T-cell (primary cell): ENCODE measurements at places on chromosomes 4 and X.
A peak's percentile ranks its signal among the peaks of the same experiment; 100 is the strongest.

- no peaks in the 10 kb centered on the region for H3K27me3 ChIP-seq
- H3K4me1 ChIP-seq = no peaks in the 10 kb centered on the region
- no peak for DNase-seq
These were observed 182.2 kb downstream of the PACRGL start for GRCh38 chr4:20882500-20882899.

- H3K27ac ChIP-seq = no peak overlapping the region
- H3K4me1 ChIP-seq = no peaks in the 10 kb centered on the region
- H3K27me3 ChIP-seq = no peaks in the 10 kb centered on the region
- no peaks in the 10 kb centered on the region for H3K36me3 ChIP-seq
- no peak overlapping the region for H3K4me3 ChIP-seq
- DNase-seq = no peak
These were observed 192.5 kb upstream of the TTC29 start for GRCh38 chr4:147138171-147138570.

DNA sequence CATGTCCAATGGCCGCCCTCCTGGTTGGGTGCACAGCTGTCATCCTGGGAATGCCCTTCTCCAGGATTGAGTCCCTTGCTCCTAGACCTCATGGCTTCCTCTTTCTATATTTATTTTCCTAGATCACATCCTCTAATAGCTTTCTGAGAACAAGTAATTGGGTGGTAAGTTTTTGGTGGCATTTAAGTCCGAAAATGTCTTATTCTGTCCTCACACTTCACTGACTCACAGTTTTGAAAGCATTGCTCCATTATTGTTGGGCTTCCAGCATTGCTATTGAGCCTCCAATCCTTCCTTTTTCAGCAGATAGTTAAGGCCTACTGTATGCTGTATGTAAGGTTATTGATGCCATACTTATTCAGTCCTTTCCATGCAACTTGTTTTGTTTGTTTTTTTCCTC lies 25.9 kb downstream of the PGM2 start:
- H3K4me3 ChIP-seq = no peak overlapping the region
- no peaks in the 10 kb centered on the region for H3K4me1 ChIP-seq
- H3K27ac ChIP-seq = no peak overlapping the region
- H3K27me3 ChIP-seq = no peaks in the 10 kb centered on the region
- H3K36me3 ChIP-seq = peaks cover 53% of the 10 kb centered on the region

DNA sequence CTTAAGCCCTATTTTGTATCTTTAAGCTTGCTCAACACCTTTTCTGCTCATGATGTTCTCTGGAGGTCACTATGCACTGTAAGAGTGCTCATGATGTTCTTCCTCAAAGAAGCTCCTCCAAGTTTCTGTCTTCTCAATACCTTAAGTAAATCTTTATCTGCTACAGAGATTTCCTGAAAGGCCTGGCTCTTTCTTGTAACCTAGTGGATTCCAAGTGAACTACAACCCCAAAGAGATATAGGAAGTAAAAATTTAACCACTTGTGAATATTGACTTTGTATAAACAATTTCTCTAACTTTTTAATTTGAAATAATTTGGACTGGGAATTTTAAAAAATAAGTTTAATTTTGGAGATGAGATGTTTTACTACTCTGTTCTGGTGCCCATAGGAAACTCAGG lies 39.3 kb upstream of the XK start:
- no peak overlapping the region for H3K27ac ChIP-seq
- no peaks in the 10 kb centered on the region for H3K36me3 ChIP-seq
- no peak overlapping the region for H3K4me3 ChIP-seq
- H3K27me3 ChIP-seq = no peaks in the 10 kb centered on the region
- H3K4me1 ChIP-seq = no peaks in the 10 kb centered on the region
- no peak for DNase-seq

GRCh38 chr4:75916091-75916661 lies 13.9 kb upstream of the PPEF2 start:
- no peak overlapping the region for H3K27ac ChIP-seq
- DNase-seq = peak; percentile 5
- H3K36me3 ChIP-seq = peaks cover 57% of the 10 kb centered on the region

DNA sequence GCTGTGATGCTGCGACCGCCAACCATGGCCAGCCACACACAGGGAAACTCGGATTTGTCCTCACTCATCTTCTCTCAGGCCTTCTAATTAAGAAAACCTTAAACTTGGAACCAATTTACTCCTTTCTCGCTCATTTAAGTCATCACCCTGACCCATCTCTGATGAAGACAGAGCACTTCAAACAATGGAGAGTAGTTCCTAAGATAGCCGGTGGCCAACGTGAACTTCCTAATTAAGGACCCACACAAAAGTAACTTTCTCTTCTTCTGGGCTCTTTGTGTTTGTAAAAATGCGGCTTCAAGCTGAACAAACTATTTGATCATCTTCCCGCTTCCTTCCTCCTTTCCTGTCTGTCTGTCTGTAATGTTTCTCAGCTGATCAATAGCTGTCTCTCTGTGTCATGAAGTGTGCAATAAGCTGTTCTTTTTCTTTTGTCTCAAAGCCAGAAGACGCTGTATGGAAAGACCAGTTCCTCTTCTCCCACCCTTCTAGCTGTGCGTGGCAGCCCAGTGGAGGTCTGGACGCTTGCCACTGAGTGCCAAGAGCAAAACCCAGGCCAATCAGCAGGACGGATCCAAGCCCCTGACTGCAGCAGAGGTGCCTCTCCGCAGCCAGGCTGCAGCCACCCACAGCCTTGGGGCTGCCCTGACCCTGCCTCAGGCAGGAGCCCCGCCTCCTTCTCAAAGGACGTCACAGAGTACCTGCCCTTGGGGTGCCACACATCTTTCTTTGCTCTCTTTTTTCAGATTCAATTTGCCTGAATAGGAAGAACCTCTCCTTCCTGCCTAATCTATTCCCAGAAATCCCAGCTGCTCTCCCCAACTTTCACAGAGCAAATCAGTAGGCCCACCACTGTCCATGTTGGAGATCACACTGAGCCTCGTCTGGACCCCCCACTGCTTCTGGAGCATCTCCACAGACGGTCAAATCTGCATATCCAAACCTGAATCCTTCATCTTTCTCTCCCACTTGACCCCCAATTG lies 59.3 kb downstream of the MAML3 start:
- no peaks in the 10 kb centered on the region for H3K36me3 ChIP-seq
- H3K27me3 ChIP-seq = no peaks in the 10 kb centered on the region
- DNase-seq = peak; percentile 55
- peak overlapping the region; percentile 26 for H3K4me3 ChIP-seq
- H3K27ac ChIP-seq = peak overlapping the region; percentile 53

GRCh38 chr4:152099061-152099425 lies 338.2 kb upstream of the GATB start:
- H3K27ac ChIP-seq = peak overlapping the region; percentile 96
- no peak overlapping the region for H3K4me3 ChIP-seq

DNA sequence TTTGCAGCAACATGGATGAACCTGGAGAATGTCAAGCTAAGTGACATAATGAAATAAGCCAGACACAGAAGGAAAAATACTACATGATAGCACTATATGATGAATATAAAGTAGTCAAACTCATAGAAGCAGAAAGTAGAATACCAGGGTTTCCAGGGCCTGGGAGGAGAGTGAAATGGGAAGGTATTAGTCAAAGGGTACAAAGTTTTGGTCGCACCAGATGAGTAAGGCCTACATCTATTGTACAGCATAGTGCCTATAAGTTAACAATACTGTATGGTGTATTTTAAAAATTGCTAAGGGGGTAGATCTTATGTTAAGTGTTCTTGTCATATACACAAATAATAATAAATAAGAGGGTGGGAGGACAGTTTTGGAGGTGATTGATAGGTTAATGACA lies 41.5 kb downstream of the ENOX2 start:
- no peaks in the 10 kb centered on the region for H3K36me3 ChIP-seq
- DNase-seq = no peak
- H3K4me3 ChIP-seq = no peak overlapping the region
- H3K27me3 ChIP-seq = no peaks in the 10 kb centered on the region
- no peaks in the 10 kb centered on the region for H3K4me1 ChIP-seq

GRCh38 chr4:5979981-5980380 lies 38.2 kb downstream of the C4orf50 start:
- no peak for DNase-seq
- H3K36me3 ChIP-seq = no peaks in the 10 kb centered on the region
- no peaks in the 10 kb centered on the region for H3K4me1 ChIP-seq
- no peak overlapping the region for H3K27ac ChIP-seq

GRCh38 chrX:122787231-122787630 lies 396.8 kb upstream of the GRIA3 start:
- no peaks in the 10 kb centered on the region for H3K36me3 ChIP-seq
- no peaks in the 10 kb centered on the region for H3K27me3 ChIP-seq
- no peak overlapping the region for H3K4me3 ChIP-seq

GRCh38 chrX:67543818-67544217 lies at the start of gene AR:
Gene AR (plus strand): TSS chrX:67544021. CDS start chrX:67545147, 1,126 bp downstream.
- no peak within 1 kb of the TSS for H3K4me3 ChIP-seq
- H3K27me3 ChIP-seq = peaks cover 32% of the 10 kb centered on the region
- H3K36me3 ChIP-seq = no peaks in the 10 kb centered on the region
- DNase-seq = no peak

DNA sequence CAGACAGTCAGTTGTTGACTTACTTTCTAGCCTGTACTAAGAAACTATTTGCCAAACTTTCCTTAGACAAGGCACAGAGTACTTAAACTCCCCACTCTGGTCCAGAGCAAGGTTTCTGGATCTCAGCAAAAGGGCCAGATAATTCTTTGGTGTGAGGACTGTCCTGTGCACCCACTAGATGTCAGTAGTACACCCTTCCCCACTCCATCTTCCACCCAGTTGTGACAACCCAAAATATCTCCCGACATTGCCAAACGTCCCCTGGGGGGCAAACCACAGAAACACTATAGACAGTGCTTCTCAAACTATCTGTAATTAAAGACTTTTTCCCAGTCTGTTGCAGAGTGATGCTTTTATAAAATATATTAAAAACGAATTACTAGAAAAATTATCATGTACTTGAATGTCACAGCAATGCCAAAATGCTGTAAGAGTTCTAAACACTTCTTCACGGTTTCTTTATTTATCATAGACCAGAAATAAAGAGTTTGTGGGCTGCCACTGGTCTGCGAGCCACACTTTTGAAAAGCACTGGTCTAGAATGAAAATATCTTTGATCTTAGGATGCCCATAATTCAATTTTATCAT lies 203.5 kb downstream of the PRDM5 start:
- no peaks in the 10 kb centered on the region for H3K4me1 ChIP-seq
- H3K27ac ChIP-seq = no peak overlapping the region
- H3K36me3 ChIP-seq = no peaks in the 10 kb centered on the region
- DNase-seq = no peak

GRCh38 chr4:167282171-167282864 lies 48.0 kb upstream of the SPOCK3 start:
- no peak for DNase-seq
- no peaks in the 10 kb centered on the region for H3K36me3 ChIP-seq
- no peak overlapping the region for H3K4me3 ChIP-seq

- H3K27ac ChIP-seq = no peak overlapping the region
- H3K4me3 ChIP-seq = no peak overlapping the region
These were observed 70.4 kb downstream of the DHRSX start for GRCh38 chrX:2430265-2430825.

GRCh38 chr4:121562811-121563210 lies 134.0 kb downstream of the ANXA5 start:
- no peaks in the 10 kb centered on the region for H3K36me3 ChIP-seq
- H3K4me3 ChIP-seq = no peak overlapping the region
- peaks cover 11% of the 10 kb centered on the region for H3K27me3 ChIP-seq
- DNase-seq = no peak

DNA sequence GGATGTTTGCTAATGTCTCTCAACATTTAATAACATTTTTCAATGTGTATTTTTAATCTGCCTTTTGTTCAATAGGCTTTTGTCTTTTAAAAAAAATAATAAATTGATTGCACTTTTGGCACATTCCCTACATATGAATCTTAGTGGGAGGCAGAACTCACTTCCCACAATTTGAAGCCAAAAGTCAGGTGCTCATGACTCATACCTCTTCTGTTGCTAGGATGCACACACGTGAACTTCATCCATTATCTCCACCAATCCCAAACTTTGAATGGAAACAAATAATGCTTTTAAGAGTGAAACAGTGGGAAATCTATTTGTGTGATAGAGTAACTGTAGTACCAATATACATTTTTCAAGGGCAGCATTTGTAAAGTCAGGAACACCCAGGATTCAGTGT lies 260.5 kb downstream of the IQCM start:
- no peak for DNase-seq
- no peak overlapping the region for H3K27ac ChIP-seq
- H3K4me1 ChIP-seq = no peaks in the 10 kb centered on the region
- no peak overlapping the region for H3K4me3 ChIP-seq

- no peak overlapping the region for H3K4me3 ChIP-seq
- no peak overlapping the region for H3K27ac ChIP-seq
- no peaks in the 10 kb centered on the region for H3K4me1 ChIP-seq
- no peaks in the 10 kb centered on the region for H3K36me3 ChIP-seq
- no peak for DNase-seq
These were observed 15.0 kb downstream of the C4orf51 start for GRCh38 chr4:145694929-145695328.

- H3K36me3 ChIP-seq = no peaks in the 10 kb centered on the region
- H3K4me1 ChIP-seq = no peaks in the 10 kb centered on the region
- no peak for DNase-seq
- no peak overlapping the region for H3K4me3 ChIP-seq
- no peak overlapping the region for H3K27ac ChIP-seq
- no peaks in the 10 kb centered on the region for H3K27me3 ChIP-seq
These were observed 4.0 kb downstream of the SLC2A9 start for GRCh38 chr4:10017037-10017893.

DNA sequence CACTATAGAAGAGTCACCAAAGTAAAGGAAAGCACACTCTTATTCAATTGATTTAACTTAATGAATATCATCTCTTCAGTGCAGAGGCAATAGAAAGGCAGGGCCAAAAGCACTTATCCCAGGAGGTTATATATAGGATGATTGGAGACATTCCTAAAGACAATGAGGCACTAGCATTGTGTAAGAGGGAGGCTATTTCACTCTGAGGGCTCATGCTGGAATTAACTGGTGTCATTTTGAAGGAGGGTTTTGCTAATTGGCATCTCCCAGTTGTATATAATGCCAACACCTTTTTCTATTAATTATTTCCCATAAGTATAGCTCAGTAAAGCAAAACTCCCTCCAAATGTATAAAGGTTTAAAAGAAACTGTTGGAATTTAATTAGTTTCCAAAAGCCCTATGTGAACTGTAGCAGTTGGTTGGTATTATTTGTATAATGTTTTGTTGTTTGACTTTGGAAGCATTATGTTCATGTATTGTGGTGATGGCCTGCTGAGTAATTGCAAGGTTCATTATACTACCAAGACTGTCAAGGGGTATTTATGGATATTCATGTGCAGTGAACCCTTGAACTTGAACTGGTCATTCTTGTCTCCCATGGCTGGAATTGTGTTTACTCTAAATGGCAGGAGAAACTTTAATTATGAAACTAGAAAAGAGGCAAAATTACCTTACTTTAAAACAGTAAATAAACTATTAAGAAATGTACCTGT lies 270.3 kb downstream of the BMPR1B start:
- no peak overlapping the region for H3K27ac ChIP-seq
- no peaks in the 10 kb centered on the region for H3K36me3 ChIP-seq
- DNase-seq = no peak
- H3K27me3 ChIP-seq = no peaks in the 10 kb centered on the region

DNA sequence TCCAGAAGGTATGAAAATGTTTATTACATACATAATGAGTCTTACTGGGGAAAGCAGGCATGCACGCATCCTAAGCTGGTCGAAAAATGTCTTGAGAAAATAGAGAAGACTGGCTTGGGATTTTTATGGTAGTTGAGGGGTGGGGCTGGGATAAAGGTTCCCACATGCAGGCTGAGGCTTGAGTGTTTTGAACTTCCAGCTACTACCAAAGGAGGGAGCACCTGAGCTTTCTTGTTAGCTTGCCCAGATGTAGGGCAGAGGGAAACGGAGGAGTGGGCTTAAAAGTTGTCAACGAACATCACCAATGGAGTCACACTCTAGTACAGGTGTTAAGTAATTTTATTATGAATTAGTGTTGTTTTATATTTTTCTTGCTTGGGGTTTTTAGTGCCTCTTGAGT lies 39.6 kb upstream of the SRPX start:
- no peak overlapping the region for H3K4me3 ChIP-seq
- no peak for DNase-seq
- H3K4me1 ChIP-seq = no peaks in the 10 kb centered on the region
- H3K27me3 ChIP-seq = no peaks in the 10 kb centered on the region
- H3K27ac ChIP-seq = no peak overlapping the region
